ENCODE measurements at places on chromosomes 7 and 10.

DNA sequence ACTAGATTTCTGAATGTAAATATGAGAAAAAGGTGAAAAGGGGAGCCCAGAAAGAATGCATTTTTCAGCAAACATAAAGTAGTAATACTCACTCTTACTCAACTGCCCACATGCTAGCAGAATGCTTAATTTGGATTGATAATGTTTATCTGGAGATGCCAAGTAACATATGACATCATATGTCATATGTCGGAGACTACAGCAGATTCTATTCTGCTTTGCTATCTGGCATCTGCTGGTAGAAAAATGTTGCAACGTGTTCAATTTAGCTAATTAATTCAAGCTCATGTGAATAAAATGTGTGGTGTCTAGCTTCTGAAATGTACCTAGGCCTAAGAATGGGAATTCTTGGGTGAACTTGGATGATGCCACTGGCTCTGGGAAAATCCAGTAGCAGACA is 4.5 kb downstream of the BBIP1 start:
- no peak for DNase-seq

GRCh38 chr10:21336476-21337170 is 188.9 kb downstream of the SKIDA1 start:
- no peak for DNase-seq

GRCh38 chr7:105985672-105986215 is 22.7 kb downstream of the CDHR3 start:
- DNase-seq = no peak

- no peak for DNase-seq
These were observed 192.5 kb downstream of the ELFN1 start for GRCh38 chr7:1862560-1862959.

GRCh38 chr10:132803416-132804210 is 17.7 kb upstream of the NKX6-2 start:
- no peak for DNase-seq

DNA sequence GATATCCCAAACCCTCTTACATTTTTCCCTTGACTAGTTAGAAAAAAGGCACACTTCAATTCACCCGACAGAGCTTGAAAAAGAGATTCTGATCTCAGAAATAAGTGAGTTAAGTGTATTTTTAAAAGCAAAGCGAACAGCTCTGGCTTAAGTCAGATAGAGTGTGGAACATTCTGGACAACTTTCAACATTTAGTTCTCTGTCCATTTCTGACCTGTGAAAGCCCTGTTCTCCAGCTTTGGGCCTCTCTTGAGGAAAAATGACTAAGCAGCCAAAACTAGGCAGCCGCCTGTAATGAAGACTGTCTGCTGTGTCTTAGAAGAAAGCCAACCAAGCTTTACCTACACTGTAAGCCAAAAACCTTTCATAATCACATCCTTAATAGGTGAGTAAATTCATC is 50.5 kb downstream of the CDK6 start:
- no peak for DNase-seq

DNA sequence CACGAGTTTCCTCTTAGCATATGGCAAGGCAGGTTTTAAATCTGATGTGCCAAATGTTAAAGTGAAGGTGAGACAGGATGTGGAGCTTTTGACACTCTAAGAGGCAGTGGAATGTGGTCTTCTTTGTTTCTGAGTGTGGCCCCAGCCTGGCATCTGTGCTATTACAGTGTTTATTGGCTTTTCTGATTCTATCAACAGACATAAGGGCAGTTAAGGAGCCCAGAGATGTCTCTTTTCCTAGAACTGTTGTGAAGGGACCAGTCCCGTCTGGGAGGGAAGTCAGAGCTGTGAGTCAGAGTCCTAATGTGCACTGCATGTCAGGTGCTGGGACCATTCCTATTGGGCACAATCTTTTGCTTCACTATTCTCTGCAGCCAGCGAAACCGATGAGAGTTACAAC is 32.5 kb downstream of the TRUB1 start:
- DNase-seq = no peak

DNA sequence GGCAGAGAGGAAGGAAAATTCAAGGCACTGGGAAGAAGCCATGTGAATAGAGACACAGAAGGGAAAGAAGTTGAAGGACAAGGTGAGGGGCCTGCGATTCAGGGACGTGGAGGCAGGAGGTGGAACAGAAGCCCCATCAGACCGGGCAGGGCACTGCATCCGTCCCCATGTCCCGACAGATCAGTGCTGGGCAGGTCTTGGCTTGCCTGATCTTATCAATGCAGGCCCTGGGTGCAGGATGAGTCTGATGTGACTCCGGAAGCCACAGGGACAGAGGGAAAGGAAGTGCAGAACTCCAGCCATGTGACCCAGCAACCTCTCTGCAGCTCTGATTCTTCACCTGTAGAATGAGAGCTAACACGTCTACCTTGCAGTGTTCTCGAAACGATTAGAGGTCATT is 136.2 kb upstream of the CTBP2 start:
- no peak for DNase-seq

GRCh38 chr10:93745408-93746065 is 12.2 kb upstream of the LGI1 start:
- no peak for DNase-seq

- no peak for DNase-seq
These were observed 3.0 kb downstream of the UCMA start for GRCh38 chr10:13231190-13231589.

DNA sequence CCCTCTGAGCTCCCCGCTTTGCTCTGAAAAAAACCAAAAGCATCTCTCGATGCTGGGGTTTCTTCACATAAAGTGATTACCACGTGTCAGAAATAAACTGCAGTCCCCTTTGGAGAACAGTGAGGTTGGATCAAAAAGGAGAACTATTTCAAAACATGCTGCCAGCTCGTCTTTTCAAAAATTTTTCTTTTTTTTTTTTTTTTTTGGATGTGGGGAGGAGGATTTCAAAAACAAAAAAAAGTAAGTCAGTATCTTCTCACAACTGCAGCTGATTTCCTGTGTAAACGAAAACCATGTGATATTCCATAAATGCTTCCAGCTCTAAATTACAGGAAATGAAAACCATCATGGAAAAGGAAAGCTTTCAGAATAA is 155.0 kb upstream of the LYZL2 start:
- no peak for DNase-seq

DNA sequence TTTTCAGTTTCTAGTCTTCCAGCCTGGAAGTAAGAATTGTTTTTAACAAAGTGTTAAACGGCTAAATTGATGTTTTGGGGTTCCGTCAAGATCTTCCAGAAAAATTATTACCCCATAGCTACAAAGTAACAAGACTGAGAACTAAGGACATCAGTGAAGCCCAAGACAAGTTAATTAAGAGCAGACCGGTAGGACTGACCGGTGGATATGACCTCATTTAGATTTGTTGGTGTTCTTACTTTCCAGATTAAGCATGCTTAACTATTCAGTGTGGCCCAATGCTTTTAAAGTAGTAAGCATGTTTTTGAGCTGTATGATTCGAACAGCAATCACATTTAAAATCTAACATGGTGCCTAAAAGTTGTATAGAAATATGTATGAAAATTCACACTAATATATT is 73.1 kb upstream of the RPA3 start:
- no peak for DNase-seq

DNA sequence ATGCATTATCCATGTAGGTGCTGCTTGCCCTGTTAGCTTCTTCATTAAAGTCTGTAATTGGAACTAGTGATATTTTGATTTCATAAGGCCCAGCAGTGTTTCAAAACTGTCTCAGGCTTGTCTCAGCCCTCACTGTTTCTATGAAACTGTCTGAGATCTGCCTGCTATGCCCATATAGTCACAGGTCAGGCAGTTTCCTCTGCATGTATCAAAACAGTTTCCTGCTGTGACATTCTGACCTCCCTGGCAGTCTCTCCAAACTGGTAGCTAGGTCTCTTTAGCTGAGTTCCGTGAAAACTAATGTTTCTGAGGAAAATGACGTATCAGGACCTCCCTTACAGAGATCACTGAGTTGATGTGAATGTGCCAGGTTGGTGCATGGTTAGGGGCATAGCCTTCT is 18.9 kb upstream of the SEMA3D start:
- no peak for DNase-seq

DNA sequence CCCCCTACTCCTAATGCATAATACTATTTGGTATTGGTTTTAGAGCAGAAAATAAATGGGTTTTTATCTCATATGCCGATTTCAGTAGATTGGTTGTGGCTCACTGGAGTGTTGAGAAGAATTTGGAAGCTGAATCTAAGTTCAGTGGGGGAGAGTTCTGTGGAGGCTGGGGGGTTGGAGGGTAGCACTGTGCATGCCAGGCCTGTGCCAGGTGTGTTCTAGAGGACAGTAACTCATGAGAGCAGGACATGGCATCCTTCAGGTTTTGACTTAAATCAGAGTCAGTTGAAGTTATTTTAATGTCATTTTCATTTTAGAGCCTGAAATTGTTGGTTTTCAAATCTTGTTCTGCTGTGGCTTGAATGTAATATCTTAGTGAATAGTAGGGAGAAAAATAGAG is 79.5 kb downstream of the EEPD1 start:
- no peak for DNase-seq

DNA sequence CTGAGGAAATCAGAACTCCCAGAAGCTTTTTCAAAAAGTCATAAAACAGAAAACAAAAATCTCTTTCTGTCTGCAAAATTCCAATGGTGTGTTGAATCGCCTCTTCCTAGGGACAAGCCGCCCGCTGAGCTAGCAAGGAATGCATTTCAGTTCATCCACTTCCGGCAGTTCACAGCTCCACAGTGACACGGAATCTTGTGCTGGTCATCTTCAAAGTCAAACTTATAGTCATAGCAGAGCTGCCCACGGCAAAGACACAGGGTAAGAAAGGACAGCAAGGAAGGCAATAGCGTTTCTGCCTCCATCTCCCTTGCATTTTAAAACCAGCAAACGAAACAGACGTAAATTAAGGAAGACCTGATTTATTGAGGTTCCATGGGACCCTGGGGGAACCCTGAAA is 111.2 kb downstream of the GALNT11 start:
- DNase-seq = no peak

GRCh38 chr7:106346678-106347217 is 62.0 kb upstream of the NAMPT start:
- no peak for DNase-seq

DNA sequence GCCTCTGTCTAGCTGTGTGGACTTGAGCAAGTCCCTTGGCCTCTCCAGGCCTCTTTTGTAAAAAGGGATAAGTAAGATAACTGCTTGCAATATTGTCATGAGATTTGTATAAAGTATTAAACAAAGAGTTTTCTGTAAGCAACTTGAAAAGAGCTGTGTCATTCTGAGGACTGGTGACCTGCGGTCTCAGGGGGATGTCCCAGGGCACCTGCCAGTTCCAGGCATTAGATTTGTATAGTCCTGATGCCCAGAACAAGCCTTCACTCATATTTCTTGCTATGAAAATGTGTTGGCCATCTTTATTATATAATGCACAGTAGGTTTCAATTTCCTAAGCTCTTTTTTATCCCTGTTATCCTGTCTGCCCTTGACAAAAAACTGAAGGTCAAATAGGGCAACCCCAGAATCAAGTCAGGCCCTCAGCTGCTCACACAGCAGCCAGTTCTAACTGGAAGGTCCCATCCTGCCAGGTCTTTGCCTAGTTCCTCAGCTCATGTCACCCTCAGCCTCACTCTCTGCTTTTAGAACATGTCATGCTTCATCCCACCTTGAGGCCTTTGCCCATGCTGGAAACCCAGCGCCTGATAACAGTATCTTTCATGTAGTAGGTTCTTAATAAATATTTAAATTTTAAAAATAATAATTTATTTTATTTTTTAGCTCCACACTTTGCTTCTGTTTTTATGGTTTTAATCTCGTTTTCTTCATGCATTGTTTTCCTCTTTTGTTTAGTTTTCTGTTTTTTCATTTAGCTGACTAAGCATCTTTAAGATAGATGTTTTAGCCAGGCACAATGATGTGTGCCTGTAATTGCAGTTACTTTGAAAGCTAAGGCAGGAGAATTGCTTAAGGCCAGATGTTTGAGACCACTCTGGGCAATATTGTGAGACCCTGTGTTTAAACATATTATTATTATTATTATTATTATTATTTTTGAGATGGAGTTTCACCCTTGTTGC is 87.5 kb upstream of the ZNF92 start:
- no peak for DNase-seq

- no peak for DNase-seq
These were observed 31.7 kb upstream of the ASL start for GRCh38 chr7:66043681-66044497.

Measured in stimulated activated CD8-positive, alpha-beta memory T cell treated with anti-CD3 and anti-CD28 coated beads, Interleukin-2, amount 100 ng/mL, for 1 hour (primary cell).